Natural killer cell treated with Interleukin-12 subunit alpha and Interleukin-12 subunit beta and Interleukin-15 and Interleukin-18, amount 100 ng/mL, for 72 hours (primary cell): ENCODE measurements at places on chromosomes 6 and 20.

DNA sequence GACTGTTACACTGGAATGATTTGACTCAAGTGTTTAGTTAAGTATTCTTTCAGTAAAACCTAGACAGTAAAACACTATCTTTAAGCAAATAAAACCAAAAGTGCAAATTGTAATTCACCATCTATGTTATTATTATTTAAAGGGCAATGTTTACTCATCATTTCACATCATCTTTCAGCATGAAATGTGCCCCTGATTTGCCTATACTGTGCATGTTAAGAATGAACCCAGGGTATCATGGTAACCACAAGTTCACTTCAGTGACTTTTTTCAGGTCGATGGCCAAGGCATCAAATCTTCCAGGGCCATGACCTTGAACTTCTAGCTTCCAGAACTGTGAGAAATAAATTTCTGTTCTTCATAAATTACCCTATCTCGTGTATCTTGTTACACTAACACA is 2.1 kb upstream of the HLA-DOB start:
- DNase-seq = no peak

GRCh38 chr20:51153867-51154707 is 131.2 kb upstream of the KCNG1 start:
- DNase-seq = no peak

DNA sequence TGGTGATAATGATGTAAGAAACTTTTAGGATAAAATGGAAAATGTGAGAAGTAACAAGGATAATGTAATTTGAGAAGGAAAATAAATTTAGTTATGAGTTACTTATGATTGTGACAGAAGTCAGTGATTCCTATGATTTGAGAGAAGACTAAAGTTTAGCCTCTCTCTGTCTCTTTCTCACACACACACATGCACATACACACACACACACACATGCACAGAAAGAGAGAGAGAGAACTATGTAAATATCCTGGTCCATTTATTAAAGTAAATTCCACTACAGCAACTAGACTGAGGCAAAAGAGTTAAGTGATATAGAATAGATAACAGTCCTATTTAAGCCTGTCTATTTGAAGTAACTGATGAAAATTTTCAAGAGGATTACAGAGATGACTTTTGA is 375.2 kb downstream of the CD109 start:
- no peak for DNase-seq

GRCh38 chr6:156701966-156702365 is 75.2 kb upstream of the ARID1B start:
- no peak for DNase-seq

DNA sequence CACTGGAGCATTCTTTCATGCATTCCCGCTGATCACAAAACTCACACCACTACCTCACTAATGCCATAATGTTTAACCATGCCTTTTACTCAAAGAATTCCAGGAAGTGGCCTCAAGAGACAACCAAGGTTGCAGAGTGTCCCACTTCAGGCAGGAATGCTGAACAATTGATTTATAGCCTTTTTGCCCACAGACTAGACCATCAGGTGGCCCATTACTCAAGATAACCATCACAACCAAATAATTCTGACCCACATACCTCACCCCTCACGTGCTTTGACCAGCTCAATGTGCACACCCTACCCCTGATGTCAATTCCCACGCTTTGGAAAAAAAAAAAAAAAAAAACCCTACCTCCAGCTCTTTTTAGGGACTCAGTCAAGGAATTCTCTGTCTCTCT is 220.6 kb upstream of the UFL1 start:
- no peak for DNase-seq

GRCh38 chr6:136767570-136768309 is 24.5 kb downstream of the MAP3K5 start:
- no peak for DNase-seq

GRCh38 chr20:51469578-51470498 is 72.7 kb downstream of the NFATC2 start:
- no peak for DNase-seq

GRCh38 chr6:169709293-169709692 is 7.4 kb downstream of the C6orf120 start:
- no peak for DNase-seq

DNA sequence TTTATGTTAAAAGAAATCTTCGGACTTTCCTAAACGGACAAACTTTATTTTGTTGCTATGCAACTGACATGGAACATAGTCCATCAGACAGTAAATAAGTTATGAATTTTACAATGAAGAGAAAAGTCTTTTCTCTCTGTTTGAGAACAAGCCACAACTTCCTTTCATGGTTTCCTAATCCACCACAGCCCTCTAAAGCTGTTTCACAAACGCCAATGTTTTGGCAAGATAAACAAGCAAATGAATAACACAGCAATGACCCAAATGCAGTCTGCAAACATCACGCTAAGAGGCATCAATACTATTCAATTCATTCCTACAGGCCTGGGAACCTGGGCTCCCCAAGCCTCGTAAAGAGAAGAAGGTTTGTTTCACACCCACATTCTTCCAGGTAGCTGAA is 60.4 kb downstream of the HAO1 start:
- no peak for DNase-seq

- no peak for DNase-seq
Observed at GRCh38 chr6:20866935-20867703, 332.9 kb downstream of the CDKAL1 start.

- DNase-seq = no peak
Observed at GRCh38 chr6:144248003-144248402, 37.1 kb upstream of the UTRN start.

- no peak for DNase-seq
Observed at GRCh38 chr6:81763968-81764367, 11.5 kb upstream of the TENT5A start.
